Stimulated activated naive CD4-positive, alpha-beta T cell (primary cell): ENCODE measurements at places on chromosomes 3 and 15.

GRCh38 chr3:81713031-81713430, 48.4 kb downstream of the GBE1 start:
- no peak for DNase-seq

DNA sequence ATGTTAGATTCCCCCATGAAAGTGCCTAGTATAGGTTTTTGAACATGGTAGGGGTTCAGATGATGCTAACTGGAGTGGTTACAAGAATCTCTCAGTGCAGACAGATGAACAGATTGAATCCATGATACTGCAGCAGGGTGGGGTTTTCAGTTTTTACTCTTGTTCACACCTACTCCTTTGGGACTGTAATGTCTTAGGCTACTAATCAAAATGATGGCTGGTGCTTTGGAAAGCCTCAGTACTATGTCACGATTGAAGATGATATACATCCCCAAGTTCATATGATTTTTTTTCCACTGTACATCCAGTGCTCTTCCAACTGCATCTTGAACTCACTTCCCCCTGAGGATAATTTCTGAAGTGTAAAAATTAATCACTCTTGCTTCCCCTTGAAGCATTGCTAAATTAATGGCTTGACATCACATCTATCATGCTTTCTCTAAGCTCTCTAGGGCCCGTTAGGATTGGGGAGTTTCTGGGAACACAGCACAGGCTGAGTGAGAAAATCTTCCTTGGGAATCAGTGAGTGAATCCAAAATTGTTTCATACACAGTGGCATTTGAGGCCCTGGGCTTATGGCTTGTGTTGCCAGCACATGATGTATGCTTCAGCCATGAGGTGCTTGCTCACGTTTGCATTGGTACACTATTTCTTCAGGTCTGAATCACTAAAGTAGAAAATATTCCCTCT, 115.0 kb upstream of the TPRG1 start:
- DNase-seq: no peak

DNA sequence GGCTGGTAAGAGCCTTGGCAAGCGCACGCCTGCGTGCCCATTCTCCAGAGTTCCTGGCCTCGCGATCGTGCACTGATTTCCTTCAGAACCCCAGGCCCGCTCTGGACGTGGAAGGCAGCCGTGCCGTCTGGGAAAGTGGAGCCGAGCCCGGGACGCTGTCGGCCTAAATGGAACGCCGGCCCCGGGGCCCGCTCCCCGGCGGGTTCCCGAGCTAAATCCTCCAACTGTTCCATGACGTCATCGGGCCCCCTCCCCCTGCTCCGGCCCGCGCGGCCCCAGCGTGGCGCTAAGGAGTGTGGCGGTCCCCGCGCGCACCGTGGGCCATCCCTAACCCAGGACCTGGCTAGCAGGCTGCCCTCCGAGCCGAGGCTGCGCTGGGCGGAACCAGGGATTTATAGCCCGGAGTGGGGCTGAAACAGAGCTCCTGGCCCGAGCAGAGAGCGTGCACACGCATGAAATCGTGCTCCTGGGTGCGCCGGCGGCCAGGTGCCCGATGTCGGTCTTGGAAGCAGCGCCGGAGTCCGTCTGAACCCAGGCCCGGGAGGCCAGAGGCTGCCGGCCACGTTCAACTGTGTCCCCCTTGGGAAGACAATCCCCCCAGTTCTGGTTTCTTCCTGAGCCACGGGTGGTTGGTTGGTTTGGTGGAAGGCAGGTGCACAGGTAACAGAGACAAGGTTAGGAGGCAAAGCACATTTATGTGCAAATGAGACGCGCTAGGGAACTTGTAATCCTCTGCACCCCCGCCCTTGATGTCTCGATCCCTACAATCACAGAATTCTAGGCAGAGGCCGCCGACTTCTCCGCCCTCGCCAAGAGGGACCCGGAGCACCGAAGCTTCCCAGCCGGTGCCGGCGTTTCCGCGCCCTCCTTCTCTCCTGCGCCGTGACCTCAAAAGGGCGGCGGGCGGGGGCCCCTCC, 84.9 kb upstream of the ETV5 start:
- no peak for DNase-seq

GRCh38 chr15:67784856-67785430, 40.4 kb upstream of the SKOR1 start:
- DNase-seq: no peak

DNA sequence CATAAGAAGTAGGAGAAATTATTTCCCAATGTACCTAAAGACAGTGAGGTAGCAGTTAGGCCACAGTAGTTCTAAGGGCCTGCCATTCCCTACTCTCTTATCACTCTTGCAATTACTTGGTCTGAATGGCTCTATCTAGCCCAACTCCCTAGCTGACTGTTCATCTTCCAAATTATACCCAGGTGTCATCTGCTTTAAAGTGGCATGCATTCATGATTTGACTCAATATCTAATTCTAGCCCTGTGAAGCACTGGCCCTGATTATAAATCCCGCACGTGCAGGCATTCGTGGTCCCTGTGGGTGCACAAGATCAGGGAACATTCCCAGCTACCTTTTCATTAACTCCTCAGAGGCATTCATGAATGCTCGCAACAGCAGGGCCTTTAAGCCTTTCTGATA, 43.1 kb upstream of the ZNF774 start:
- DNase-seq: no peak
